Vagina (tissue), 2 donors: ENCODE measurements at places on chromosomes 11 and 22. TPM values are rescaled to one million over a fixed set of nuclear protein-coding genes. Genes with fewer than 3 reads are reported as not detected.

DNA sequence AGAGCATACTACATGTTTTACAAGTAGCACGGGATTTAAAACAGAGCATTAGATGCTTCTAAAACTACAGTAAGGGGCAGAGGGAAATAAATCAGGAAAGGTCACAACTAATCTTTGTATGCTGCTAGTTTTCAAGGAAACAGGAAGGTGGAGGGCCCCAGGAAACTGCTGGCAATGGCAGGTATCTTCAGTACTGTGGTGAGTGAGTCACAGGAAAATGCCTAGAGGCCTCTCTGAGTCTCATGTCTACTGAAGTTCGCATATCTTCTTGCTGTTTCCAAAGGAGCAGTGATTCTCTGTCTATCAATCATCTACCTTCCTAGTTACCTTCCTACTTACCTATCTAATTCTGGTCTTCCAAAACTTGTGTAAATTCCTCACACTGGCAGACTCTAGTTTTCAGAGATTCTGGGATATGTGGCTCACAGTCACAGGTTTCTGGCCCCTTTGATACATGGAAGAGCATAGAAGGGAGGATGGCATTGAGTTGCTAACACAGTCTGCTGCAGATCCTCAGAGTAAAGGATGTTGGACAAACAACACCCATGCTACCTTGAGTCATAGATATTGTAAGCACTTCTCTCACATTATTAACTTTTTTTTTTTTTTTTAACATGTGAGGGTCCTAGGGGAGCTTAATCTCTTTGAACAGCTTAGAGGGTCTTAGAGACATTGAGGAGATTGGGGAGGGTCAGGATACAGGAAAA, 58.8 kb upstream of the SYN3 start:
- H3K27ac ChIP-seq, result no peak overlapping the region
- H3K36me3 ChIP-seq, result no peaks in the 10 kb centered on the region
- no peaks in the 10 kb centered on the region for H3K27me3 ChIP-seq
- DNase-seq, result no peak
- no peaks in the 10 kb centered on the region for H3K4me1 ChIP-seq
- H3K4me3 ChIP-seq, result no peak overlapping the region

DNA sequence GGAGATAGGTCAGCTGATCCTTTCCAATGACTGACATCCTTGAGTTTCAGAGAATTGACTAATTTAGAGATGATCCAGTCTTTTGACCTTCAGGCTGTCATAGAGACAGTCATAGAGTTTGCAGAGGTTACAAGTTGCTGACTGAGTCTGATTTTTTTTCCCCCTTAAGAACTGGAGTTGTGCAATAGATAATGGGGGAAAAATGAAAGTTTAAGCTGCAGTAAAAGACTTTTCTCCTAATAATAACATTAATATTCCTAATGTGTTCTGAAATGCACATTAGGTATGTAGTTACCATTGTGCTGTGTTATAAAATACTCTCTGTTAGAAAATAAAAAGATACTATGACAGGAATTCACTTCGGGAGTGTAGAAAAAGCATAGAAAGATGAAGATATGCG, 876.9 kb upstream of the RAG2 start:
- H3K4me3 ChIP-seq, result no peak overlapping the region
- H3K36me3 ChIP-seq, result no peaks in the 10 kb centered on the region
- no peak for DNase-seq
- no peaks in the 10 kb centered on the region for H3K27me3 ChIP-seq

LAYN gene
- 22.3 TPM for total RNA-seq

ACTN3 gene
- total RNA-seq, result not detected

SLCO2B1 gene
- total RNA-seq, result 55.5 TPM
